ENCODE measurements at places on chromosomes 5 and 9.

DNA sequence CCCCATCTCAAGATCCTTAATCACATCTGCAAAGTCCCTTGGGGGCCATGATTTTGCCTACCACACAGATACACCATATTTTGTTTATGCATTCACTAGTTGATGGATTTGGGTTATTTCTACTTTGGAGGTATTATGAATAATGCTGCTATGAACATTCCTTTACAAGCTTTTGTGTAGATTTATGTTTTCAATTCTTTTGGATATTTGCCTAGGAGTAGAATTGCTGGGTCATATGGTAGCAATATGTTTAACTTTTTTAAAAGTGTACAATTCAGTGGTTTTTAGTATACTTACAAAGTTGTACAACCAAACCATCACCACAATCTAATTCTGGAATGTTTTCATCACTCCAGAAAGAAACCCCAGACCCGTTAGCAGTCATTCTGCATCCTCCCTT is 7.8 kb upstream of the ANP32B start:
- DNase-seq: no peak

DNA sequence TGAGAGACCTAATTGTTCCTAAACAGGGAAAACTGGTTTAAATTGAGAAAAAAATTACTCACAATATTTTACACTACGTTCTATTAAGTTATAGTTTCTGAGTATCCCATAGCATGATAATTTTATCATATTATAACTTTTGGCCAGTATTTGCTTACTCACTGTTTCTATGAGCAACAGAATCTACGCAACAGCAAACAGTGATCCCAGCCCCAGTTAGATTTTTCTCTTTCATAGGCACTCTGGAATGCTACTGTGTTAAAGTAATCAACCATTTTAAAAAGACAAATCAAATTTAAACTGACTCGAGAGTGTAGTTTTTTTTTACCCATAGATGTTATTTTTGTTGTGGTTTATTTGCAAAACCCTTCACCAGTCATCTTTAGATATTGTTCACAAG is 107.2 kb downstream of the XRCC4 start:
- no peak for DNase-seq

GRCh38 chr5:116038817-116039216 is 6.5 kb downstream of the ARL14EPL start:
- no peak for DNase-seq

- DNase-seq: no peak
These were observed 361.3 kb downstream of the ENC1 start for GRCh38 chr5:74279244-74279643.

DNA sequence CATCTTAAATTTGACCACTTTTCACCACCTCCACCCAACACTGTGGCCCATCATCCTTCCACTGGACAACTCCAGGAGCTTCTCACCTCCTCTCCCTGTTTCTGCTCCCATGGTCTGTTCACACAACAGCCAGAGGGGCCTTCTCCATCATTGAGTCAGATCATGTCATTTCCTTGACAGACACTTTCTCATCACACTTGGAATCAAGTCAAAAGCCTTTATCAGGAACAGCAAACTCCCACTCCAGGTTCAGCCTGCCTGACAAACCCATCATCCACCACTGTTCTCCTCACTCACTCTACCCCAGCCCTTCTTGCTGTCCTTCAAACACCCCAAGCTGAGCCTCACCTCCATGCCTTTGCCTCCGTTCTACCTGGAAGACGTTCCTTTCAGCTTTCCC is 78.4 kb upstream of the ADRA1B start:
- DNase-seq: no peak
